Mucosa of gallbladder (tissue), 1 donor: ENCODE measurements at places on chromosomes 4 and X. TPM values are rescaled to one million over a fixed set of nuclear protein-coding genes. Genes with fewer than 3 reads are reported as not detected.

GRCh38 chrX:9829308-9830267 lies 43.4 kb downstream of the SHROOM2 start:
- no peak for DNase-seq

DNA sequence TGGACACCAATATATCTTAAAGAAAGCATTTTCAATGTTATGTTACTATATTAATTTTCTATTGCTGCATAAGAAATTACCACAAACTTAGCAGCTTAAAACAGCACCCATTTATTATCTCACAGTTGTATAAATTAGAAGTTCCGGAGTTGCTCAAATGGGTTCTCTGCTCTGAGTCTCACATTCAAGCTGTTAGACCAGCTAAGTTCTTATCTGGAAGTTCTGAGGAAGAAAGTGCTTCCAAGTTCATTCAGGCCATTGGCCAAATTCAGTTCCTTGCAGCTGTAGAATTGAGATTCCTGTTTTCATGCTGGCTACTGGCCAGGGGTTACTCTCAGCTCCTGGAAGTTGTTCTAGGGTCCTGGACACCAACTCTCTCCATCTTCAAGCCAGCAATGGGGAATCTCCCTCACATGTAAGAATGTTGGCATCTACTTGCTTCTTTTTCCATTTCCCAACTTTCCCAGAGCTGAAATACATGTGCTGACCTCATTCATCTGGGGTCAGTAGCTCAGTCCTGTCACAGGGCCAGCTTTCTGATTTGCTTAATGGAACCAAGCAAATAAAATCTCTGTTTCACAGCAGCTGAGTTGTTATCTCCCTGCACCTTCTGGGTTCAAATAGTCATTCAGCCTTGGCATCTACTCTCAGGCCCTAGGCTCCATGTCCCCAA lies 99.6 kb upstream of the INTU start:
- peak; percentile 39 for DNase-seq

DNA sequence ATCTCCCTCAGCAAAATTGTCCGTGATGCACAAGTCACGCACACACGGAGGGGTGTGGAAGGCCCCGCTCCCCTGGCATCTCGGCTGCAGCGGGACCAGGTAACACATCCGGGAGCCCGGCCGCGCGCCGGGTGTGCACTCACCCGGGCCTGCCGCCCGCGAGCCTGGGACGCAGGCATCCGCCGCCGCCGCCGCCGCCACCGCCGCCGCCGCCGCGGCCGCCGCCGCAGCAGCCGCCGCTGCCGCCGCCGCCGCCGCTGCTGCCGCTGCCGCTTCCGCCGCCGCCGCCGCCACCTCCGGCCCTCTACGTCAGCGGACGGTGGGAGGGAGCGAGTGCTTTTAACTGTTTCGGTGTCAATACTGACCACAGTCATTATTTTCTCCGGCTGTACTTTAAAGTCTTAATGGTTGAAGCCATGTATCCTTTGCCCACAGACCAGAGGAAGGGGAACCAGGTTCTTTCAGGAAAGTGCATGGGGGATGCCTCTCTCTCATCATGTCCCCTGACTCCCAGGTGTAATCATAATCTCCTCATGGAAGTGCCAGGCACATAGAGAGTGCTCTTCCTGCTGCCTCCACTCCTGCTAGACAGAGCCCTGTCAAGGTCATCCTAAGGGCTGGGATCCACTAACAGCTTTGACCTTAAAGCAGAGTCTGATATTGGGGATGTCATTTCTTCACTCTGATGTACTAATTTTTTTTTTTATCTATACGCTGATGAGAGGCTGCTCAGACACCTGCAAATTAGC lies 38.0 kb downstream of the MAGEE2 start:
- DNase-seq, result peak; percentile 33

The AWAT2 gene
- not detected for total RNA-seq

- DNase-seq, result no peak
These were observed 65.2 kb downstream of the AMMECR1 start for GRCh38 chrX:110252711-110253110.

GRCh38 chrX:12974796-12975669 lies at the start of gene TMSB4X:
TMSB4X (plus strand) TSS chrX:12975110.
- peak; percentile 87 for DNase-seq

GRCh38 chr4:152342293-152342692 lies 193.6 kb downstream of the FBXW7 start:
- DNase-seq, result no peak

- DNase-seq, result no peak
These were observed 2595.3 kb downstream of the ARAP2 start for GRCh38 chr4:33649015-33649414.

The RBMXL3 gene
- not detected for total RNA-seq

The NDP gene
- 0.23 TPM for total RNA-seq
